ENCODE measurements at places on chromosomes 7 and 10.

DNA sequence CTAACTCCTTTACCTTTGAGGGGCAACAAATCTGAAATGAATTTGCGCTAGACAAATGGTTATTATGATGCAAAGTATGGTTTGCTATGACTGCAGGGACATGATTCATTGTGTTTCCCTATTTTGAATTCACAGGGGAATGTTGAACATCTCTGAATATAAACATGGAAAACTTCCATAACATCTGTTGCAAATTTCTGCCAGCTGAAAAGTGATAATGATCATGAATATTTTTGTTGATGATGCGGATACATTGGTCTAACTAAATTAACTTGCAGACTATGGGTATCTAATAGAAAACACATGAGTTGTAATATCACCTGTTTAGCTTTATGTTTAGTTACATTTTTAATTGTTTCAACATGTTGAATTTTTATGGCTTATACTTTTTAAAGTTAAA is 1325.5 kb downstream of the REEP3 start:
- DNase-seq = no peak

GRCh38 chr7:88300401-88300945 is 6.2 kb downstream of the STEAP4 start:
- no peak for DNase-seq

DNA sequence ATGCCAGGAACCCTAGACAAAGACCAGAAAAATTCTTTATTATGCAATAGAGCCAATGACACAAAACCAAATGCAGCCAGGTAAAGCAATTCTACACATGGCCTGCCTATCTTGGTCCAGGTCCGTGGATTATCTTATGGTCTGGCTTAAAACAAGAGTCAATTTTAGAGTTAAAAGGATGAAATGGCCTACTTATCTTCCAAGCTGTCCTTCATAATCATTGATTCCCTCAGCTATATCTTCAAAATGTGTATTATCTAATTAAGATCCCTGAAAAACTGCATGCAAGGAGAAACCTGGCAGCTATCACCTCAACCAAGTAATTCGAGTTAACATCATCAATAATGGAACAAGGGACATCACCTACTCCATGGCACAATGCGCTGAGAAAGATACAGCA is 479.4 kb upstream of the NRP1 start:
- no peak for DNase-seq

- peak; percentile 73 for DNase-seq
Measured at GRCh38 chr10:131979821-131980270, 1.9 kb downstream of the BNIP3 start.

DNA sequence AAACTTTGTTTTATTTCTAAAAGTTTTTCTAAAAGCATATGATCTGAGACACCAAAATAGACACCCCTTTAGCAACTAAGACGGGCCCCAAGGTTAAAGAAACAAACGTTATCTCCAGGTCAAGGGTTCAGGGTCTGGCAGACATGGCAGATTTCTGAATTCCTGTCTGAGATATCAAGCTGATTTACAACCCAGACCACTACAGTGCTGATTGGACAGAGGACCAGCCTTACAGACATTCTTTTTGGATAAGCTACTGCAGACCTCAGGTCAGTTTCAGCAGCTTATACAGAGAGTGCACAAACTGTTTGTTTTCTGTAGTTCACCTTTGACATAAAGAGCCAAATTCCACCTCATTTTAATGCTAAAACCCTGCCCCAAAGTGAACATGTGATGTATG is 34.8 kb downstream of the SVOPL start:
- DNase-seq = no peak

DNA sequence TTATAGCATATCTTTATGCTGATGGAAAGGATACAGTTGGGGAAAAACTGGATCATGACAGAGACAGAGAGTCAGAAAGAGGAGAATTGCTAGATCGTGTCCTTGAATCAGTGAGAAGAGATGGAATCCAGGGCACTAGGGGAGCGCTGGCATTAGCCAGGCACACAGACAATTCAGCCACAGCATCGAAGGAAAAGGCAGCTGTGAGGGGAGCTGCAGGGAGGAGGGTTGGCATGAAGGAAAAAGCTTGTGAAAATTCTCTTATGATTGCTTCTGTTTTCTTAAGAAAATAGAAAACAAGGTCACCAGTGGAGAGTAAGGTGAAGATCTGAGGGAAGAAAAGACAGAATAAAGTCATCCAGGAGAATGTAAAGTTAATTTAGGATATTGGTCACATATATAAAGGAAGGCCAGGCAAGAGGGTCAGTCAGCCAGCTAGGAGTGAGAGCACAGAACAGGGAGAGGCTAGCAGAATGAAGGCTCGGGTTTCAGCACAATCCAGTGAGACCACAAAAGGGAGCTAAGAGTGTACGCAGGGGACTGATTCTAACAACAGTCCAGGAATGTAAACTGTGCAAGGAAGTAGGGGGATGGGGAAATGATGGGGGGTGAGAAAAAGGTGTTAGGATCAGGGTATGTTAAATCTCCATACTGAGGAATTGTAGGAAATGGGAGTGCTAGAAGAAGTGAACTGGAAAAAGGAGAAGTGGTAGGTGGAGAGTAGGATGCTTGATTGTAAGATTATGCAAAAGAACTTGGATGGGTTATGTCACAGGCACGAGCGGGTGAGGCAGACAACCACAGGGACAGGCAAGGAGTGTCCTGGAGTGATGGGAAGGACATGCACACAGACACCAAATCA is 112.0 kb downstream of the RNF32 start:
- no peak for DNase-seq

- DNase-seq = no peak
Measured at GRCh38 chr10:113967126-113967525, 76.5 kb upstream of the ADRB1 start.
